ENCODE measurements at places on chromosomes 6 and 20.
A peak's percentile ranks its signal among the peaks of the same experiment; 100 is the strongest.

DNA sequence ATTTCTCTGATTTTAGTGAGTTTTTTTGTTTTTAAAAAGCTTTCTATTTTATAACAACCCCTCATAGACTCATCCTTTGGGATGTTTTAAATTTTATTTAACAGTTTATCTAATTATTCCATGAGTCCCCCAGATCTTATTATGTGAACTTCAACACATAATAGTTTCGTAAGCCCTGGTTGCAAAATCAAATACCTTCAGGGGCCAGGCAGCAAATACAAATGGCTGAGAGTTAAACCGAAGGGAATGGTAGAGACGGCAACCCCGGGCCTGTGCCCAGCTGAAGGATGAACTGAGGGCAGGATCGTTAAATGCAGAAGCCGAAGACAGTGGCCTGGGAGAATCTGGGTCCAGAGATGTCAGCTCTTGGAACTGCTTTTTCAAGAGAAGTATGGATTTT is 88.4 kb downstream of the RTN4IP1 start:
- peak; percentile 48 for DNase-seq

DNA sequence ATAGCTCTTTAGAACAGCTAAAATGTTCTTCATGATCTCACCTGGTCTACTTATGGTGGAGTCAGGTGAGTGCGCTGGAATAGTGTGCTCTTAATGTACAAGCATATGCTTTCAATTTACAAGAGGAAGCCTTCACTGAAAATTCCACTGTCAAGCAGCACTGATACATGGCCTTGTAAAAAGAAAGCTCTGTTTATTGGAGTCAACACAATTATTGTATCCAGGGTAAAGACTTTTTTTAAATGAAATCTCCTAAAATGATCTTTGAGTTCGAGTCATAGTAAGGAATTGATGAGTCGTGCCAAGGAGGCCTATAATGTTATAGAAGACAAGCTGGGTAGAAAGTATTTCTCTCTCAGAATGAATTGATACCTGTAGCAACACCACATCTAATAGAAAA is 41.6 kb upstream of the CARMIL1 start:
- DNase-seq: no peak

DNA sequence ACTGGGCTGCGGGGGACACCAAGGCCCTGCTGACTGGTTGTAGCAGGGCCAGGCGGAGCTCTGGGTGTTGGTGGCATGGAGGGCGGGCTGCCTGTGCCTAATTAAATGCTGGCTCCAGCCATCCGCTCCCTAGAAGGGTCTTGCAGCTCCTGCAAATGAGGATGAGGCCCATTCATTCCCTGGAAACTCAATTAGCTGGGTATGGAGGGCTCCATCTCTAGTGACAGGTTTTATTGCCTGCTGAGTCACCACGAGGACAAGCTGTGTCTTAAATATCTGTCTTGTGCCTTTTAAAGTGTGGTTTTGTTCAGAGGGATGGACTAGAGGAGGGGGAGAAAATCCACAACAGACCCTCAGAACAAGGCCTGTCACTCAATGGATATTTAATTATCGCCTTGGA is 60.9 kb downstream of the SULF2 start:
- no peak for DNase-seq

DNA sequence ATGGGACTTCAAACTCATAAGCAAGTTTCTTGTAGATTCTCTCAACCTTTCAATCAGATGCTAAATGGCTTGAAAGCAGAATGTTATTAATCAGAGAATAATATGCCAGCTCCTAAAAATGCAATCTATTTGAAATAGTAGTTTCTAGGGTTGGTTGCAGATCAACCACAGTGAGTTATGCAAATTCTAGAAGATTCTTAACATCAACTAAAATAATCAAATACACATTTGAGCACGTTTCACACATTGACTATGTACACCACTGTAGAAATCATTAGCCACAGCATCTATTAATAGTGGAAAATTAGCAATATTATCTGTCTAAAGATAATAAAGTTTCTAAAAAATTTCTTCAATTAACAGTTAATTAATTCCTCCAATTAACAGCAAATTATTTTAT is 141.9 kb upstream of the GJE1 start:
- no peak for DNase-seq

GRCh38 chr20:51529758-51530157 is 12.8 kb downstream of the NFATC2 start:
- no peak for DNase-seq

DNA sequence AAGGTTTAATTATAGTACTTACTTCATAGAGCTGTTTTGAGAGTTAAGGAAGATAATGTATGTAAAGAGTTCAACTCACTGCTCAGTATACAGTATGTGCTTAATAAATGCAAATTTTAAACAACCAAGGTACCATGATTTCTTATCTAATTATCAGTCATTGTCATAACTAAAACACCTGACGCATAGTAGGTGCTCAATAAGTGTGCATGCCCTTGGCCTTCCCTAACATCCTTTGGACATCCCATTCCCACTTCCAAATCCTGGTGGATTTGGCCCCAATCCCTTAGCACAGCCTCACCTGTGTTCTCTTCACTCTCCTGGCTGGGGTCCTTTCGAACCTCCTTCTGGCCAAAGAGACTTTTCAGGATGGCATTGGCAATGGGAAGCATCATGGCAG is 41.1 kb downstream of the SLC13A3 start:
- no peak for DNase-seq

- no peak for DNase-seq
Measured at GRCh38 chr20:43040427-43040826, 149.3 kb downstream of the PTPRT start.

DNA sequence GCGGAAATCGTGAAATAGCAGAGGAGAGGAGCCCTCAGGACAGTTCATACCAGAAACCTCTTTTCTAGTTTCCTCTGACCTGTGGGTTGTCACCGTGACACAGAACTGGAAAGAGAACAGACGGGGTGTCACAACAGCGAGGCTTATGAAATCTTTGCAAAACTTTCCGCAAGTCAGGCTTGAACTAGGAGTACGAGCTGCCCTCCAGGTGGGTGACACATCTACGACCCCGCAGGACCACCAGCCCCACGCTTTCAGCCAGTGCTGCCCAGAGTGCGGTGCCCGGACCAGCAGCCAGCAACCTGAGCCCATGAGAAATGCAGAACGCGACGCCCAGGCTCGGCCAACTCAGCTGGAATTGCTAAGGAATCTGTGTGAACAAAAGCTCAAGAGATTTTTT is 30.8 kb downstream of the WRNIP1 start:
- no peak for DNase-seq

GRCh38 chr20:25160467-25160866 is 35.0 kb upstream of the ENTPD6 start:
- DNase-seq: no peak

- no peak for DNase-seq
Measured at GRCh38 chr6:17466707-17467106, 73.3 kb downstream of the CAP2 start.

- peak; percentile 48 for DNase-seq
Measured at GRCh38 chr6:165231581-165232561, 77.5 kb downstream of the C6orf118 start.

DNA sequence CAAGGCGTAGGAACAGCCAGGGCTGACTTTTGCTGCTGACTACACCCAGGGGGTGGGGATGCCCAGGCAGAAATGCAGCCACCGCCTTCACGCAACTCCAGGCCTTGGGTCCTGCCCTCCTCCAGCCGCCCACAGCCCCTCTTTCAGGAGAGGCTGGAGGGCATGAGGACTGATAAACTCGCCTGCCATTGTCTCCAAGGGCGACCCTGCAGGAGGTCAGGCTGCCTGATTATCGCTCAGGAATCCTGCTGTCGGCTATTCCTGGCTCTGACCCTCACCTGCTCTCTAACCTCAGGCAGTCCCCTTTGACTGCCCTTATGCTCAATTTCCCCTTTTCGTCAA is 62.0 kb upstream of the HDDC2 start:
- peak; percentile 55 for DNase-seq

DNA sequence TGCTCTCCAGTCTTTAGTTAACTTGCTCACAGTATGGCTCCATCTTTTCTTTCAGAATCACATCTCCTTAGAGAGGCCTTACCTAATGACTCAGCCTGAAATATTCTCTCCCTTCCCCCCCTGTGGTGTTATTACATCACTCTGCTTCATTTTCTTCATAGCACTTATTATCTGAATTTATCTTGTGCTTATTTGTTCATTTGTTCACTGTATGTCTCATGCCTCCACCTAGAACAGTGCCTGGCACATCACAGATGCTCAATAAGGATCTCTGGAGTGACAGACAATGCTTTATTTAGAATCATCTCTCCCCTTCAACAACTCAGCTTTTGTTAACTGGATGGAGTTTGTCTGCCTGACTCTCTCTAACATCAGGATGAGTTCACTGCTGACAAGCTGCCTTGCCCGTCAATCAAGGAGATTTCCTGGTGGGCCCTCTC is 96.6 kb upstream of the MAN1A1 start:
- DNase-seq: peak; percentile 88

DNA sequence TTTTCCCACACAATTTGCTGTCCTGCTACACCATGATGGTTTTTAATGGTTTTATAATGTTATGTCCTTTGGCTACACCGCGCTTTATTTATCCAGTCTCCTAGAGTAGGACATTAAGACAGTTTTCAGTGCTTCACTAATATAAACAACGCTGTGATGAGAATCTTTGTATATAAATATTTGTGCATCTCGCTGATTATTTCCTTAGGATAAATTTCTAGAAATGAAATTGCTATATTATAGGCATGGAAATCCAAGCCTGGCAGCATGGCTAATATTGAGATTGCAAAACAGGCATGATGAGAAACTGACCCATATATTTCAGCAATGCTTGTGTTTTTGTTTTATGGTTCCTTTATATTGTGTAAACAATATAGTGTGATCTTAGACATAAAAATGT is 81.4 kb upstream of the ATXN1 start:
- DNase-seq: no peak

GRCh38 chr6:44630125-44631028 is 242.9 kb downstream of the CDC5L start:
- DNase-seq: peak; percentile 58

DNA sequence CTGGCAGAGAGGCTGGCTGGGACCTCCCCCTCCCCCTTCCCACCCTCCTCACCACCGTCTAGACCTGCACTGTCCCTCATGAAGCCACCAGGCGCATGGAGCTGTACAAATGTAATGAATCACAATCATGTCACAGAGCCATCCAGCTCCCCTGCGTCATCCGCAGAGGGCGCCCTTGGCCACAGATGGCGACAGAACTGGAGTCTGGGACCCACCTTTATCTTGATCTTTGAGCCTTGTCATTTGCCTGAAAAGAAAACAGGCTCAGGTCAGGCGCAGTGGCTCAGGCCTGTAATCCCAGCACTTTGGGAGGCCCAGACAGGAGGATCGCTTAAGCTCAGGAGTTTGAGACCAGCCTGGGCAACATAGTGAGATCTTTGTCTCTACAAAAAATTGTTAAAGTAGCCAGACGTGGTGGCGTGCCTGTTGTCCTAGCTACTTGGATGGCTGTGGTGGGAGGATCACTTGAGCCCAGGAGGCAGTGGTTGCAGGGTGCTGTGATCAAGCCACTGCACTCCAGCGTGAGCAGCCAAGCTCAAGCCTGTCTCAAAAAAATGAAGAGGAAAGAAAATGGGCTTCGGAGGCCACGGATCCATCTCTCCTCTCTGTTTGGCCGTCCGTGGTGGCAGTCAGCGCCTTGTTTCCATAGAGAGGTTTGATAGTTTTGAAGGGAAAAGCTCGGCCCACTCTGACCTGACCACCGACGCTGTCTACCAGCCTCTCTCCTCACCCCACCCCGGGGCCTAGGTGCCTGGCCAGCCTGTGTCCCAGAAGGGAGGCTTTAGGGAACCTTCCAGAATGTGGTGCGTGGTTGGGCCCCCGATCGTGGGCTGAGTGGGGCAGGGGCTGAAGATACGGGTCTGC is 6.2 kb downstream of the COL9A3 start:
- DNase-seq: peak; percentile 85

- no peak for DNase-seq
Measured at GRCh38 chr20:41412324-41413120, 45.9 kb upstream of the EMILIN3 start.

DNA sequence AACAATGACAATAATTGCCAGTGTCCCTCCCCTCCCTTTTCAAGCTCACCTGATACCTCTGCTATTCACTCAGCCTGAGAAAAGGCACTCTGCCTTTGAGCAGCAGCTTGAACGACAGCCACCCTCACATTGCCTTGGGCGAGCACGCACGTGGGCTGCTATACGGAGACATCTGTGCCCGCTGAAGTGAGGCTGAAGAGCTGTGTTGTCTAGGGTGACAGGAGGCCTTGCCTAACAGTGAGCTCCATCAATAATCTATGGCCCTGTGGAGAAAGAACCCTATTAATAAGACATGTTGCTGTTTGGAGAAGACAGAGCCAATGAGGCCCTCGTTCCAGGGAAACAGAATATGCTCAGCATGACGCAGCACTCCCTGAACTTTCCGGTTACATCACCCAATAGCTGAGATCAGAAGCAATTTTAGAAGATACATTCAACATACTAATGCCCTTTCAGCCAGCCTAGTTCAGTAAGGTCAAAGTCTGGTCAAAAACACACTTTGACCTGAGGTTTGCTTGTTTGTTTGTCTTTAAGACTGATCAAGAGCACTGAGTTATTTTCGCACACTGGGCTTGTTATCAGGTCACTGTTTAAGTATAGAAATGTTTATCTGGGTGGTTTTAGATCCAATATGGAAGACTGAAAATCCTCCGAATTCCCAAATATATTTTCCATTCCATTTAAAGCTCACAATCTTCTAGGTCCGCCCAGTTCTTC is 30.6 kb downstream of the RBM24 start:
- no peak for DNase-seq

- no peak for DNase-seq
Measured at GRCh38 chr6:89581689-89582088, 56.9 kb downstream of the LYRM2 start.

DNA sequence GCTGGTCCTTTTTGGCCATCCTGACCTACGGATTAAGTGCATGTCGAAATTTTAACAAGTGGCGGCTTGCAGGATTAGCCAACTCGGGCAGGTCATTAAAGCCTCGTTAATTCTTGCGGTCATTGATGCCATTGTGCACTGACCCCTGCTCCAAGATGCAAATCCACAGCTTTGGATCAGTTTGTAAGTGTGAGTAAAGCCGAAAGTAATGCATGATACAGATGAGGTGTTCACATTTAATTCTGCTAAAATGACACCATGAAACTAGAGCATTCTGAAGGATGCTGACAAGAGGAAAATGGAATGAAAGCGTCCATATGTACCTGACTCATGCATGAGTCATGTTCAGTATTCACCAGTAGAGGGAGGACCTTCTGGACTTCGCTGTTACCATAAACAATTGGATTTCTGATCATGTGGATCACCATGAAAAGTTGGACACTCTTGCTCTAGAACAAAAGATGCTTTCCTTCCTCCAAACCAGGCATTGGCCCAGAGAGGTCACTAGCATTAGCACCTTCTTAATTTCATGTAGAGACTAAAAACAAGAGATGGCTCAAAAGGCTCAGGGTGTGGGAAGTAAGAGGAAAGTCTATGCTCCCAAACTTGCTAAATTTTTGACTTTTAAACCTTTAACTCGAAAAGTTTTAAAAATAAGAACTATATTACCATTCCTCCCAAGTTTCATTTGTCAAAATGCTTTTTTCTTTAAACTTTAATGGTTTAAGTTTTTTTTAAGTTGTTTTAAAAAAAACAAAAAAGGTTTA is 48.0 kb downstream of the MUC22 start:
- peak; percentile 69 for DNase-seq

All from trophoblast cell (in vitro differentiated cells and primary cell).